ENCODE measurements at places on chromosomes 11 and 22.
A peak's percentile ranks its signal among the peaks of the same experiment; 100 is the strongest.

GRCh38 chr11:35949242-35949641, 5.4 kb downstream of the LDLRAD3 start:
- DNase-seq: no peak

DNA sequence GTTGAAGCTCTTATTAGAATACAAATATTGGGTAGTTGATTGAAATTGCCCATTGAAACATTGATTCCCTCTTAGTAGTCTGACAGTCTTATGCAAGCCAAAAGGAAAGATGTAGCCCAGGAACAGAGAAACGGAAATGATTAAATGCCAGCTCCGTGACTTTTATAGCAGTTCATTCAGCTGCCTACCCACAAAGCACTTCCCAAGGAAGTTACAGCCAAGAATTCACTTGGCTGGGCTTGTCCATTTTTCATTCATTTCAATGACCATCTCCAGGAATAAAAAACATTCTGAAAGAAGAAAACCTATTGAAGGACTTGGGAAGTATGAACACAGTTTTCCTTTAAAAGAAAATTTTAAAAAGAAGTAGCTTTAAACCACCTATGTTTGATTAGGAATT, 62.0 kb downstream of the NCAM1 start:
- no peak for DNase-seq

DNA sequence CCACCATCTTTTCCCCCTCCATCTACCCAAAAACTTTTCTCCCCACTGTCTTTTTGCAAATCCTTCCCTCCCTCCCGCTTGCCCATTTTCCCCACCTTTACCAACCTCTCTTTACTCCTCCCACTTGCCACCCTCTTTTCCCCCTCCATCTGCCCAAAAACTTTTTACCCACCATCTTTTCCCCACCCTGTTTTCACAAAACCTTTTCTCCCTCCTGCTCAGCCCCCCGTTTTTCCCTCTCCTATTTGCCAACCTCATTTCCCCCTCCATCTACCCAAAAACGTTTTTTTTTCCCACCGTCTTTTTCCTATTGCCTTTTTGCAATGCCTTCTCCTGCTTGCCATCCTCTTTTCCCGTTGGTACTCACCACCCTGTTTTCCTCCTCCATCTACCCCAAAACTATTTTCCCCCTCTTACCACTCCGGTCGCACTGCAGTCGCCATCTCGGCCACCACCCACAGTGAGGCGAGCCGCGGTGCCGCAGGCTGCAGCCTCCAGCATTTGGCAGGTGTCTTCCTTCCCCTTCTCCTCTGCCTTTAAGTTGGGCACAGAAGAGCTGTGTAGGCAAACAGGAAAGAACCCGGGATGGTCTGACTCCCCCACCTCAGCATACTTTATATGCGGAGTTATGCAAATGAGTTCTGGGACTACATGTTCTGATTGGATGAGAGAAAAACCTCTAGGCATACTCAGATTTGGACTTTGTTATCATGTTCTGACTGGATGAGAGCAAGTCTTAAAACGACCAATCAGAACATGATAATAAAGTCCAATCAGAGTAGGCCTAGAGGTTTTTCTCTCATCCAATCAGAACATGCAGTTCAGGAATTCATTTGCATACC, 121.2 kb upstream of the VPREB1 start:
- no peak for DNase-seq

DNA sequence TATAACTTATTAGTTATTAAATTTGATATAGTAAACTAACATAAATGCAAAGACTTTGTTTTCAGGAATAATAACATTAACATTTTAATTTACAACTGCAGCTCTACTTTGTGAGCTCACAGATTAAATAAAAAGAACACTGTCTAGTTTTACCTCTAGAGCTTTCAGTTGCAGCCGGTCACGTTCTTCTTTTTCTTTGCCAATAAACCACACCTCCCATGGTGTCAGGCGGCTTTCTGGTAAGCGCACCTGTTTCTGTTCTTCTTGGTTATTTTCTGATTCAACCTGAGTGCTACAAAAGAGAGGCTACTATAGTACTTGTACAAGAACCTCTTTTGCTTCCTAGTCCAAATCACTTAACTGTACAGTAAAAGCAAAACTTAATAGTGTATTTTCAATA, 5.8 kb downstream of the CCDC34 start:
- no peak for DNase-seq

- DNase-seq: no peak
These were observed 11.0 kb upstream of the CACNA1I start for GRCh38 chr22:39559456-39560105.

- DNase-seq: no peak
These were observed 18.3 kb upstream of the SLC5A1 start for GRCh38 chr22:32024796-32025195.

GRCh38 chr11:106706355-106706754, 311.9 kb downstream of the GUCY1A2 start:
- no peak for DNase-seq

DNA sequence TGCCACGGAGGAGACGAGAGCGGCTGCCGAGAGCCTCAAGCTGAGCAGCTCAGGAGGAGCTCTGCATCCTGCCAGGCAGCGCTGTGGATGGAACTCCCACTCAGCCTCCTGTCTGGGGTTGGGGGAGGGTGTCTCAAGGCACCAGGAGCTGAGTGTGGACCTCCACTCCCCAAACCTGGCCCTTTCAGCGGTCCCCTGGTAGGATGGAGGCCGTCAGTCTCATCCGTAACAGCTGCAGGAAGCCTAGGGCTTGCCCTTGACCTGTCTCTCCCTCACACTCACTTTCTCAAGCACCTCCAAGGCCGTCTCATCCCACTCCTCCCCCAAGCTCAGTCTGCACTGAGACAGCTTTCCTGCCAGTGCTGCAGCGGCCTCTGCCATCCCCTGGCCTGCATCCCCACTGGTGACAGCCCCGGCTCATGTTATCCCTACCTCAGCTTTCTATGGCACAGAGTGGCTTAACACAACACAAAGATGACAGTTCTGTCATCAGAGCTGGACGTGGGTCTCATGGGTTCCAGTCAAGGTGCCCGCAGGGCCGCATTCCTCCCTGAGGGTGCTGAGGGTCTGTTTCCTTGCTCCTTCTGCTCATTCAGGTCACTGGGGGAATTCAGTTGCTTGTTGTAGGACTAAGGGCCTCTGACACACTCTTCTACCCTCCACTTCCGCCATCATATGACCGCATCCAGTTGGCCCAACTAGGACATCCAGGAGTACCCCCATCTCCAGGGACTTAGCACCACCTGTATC, 341.9 kb upstream of the B3GAT1 start:
- no peak for DNase-seq

DNA sequence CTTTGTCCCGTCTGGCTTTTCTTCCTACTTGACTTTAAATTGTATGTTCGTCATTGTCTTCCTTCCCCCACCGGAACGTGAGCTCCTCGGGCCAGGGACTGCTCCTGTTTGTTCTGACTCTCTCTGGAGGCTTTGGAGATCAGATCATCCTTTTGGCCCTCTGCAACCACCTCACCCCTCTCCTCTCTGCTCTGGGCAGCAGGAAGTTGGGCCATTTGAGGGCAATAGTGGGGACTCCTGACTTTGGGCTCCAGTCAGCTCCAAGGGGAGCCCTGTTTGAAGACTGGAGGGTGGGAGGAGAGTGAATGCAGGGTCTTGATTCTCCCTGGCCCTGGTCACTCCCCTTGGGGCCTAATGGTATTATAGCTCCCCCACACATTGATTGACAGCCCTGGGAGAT, 186.3 kb upstream of the B3GAT1 start:
- no peak for DNase-seq

DNA sequence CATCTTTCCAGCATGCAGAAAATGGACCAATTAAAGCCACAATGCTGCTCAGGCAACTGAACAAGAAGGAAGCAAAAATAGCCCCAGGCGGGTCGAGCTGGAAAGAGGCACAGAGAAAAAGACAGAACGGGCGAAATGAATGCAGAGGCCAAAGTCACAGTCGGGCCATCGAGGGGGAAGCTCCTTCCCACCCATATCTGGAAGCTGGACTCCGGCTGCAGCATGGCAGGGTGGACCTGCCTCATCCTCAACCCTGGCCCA, 58.6 kb upstream of the PRDM11 start:
- no peak for DNase-seq

- no peak for DNase-seq
These were observed 80.4 kb downstream of the LRRC4C start for GRCh38 chr11:41379084-41379483.

- DNase-seq: no peak
These were observed 3.4 kb downstream of the HPX start for GRCh38 chr11:6437423-6437822.

- no peak for DNase-seq
These were observed 64.7 kb upstream of the GRIK4 start for GRCh38 chr11:120446802-120447201.

GRCh38 chr22:26669060-26669481, 11.7 kb downstream of the MIAT start:
- DNase-seq: no peak

DNA sequence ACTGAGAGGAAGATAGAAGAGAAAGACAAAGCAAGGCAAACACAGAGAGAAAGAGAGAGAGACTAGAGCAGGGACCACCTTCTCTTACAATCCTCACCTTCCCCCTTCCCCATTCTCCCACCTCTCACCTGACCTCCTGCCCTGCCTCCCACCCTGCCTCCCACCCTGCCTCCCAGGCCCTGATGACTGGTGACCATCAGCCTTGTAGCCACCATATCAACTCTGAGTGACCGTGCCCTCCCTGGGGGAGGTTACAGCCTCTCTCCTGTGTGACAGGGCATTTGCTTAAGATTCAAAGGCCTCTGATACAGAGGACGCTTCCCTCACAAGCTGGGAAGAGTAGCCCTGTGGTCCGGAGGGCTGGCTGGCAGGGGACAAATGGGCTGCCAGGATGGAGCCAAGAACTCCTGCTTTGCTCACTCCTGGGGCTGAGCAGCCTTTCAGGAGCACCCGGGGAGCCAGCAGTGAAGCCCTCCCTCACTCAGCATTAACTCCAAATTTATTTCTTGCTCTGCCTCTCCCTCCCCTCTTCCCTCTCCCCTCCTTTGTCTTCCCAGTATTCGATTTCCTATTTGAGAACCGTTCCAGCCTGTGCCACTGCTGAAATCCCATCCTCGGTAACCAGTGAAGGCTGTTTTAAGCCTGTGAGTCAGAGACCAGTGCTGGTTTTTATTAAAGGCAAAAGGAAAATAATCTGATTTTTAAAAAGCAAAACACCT, 125.2 kb upstream of the SYT13 start:
- DNase-seq: no peak

DNA sequence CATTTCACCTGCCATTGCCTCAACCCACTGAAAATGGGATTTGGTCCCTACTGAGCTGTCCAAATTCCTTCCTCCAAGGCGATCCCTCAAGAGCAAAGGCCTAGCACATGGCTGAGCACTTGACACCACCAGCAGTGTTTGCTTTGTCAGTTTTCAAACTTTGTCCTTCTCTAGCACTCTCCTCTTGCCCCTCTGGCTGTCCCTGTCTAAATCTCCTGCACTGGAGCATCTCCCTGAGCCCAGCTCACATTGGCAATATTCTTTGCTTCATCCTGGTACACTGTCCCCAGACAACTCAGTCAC, 66.6 kb upstream of the FTH1 start:
- DNase-seq: no peak

GRCh38 chr11:48125866-48126265, 90.7 kb upstream of the OR4B1 start:
- no peak for DNase-seq

DNA sequence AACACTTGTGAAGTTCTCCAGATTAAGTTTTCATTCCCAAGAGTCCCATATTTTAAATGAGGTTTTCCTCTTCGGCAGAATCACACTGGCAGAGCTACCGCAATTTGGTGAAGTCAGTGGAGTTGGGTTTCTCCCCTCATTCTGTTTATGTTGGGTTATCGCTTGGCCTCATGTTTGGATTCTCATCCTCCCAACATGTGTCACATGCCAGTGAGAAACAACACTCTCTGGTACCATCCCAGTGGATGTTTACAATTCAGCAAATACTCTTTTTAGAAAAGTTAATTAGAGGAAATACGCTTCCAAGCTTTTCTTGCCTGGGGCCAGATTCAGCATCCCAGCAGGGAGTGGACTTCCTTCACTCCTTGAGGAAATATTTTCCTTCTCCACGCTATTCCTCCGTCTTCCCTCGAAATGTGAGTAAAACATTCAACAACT, 2.1 kb downstream of the PAMR1 start:
- no peak for DNase-seq

GRCh38 chr22:45881524-45881875, 95.5 kb downstream of the WNT7B start:
- DNase-seq: no peak

GRCh38 chr11:63614136-63614671, at the start of gene PLAAT3:
Gene PLAAT3, minus strand, starts transcription at chr11:63614433. Its CDS starts 419 bp downstream, at chr11:63614014.
- DNase-seq: peak; percentile 4

- DNase-seq: peak; percentile 54
These were observed 10.2 kb downstream of the PACS1 start for GRCh38 chr11:66080055-66080817.

DNA sequence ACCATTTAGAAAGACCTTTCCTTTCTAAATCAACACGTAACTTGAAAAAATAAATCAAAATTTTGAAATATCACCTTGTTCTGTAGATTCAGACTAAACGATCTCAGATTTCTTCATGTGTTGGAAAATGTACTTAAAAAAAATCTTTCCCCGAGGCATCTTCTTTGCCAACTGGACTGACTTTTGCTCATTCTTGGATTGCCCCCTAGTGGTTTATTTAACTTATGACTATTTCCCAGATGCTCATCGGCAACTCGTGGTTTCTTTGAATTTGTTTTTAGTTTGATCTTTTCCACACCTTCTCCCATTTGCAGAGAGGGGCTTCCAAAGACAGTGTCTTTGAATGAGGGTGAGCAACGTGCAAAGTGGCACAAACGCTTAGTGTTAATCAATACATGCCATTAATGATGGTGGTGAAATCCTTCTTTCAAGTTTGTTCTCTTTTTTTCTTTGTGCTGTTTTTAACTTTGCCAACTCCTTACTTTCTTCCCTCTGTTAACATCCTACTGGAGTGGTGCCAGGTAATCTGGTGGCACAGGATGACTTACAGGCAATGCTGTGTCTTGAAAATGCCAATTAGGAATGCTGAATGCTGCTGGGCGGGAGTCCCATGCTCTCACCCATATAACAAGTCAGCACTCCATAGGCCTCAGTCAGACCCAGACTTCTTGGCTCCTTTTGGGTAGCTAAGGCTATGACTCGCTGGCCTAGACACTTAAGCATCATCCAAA, 18.3 kb downstream of the PRSS23 start:
- DNase-seq: no peak

DNA sequence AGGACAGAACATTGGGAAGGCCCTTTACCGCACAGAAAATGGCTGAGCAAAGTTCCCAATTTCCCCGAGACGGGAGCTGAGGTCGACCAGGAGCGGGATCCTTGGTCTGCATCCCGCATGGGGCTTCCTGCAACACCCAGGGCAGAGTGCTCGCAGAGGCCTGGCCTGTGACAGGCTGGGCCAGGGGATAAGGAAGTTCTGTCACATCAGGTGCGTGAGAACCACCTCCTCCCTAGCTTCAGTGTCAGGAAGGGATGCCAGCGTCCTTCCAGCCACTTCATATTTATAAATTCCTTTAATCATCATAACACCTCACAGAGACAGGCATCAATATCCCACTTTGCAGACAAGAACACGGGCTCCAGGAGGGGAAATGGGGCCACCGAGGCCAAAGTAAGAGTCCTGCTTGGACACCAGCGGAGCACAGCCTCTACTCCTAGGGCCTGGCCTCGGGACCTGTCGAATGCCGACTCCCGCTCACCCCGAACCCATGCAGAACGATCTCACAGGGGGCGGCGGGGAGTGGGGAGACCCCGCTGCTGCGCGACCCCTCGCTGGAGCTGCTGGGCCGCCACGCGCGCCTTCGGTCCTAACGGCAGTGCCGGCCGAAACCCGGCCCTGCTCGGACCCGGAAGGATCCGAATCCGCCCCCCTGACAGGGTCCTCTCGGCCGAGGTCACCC, 532 bp downstream of the BET1L start:
- no peak for DNase-seq

Data from stimulated activated CD8-positive, alpha-beta memory T cell treated with anti-CD3 and anti-CD28 coated beads, Interleukin-2, amount 100 ng/mL, for 1 hour (primary cell).